Breast epithelium (tissue), 4 donors: ENCODE measurements at places on chromosomes 12 and 14.

- DNase-seq, result no peak
Observed at GRCh38 chr12:15201056-15201455, 20.2 kb downstream of the RERG start.

- no peak for DNase-seq
Observed at GRCh38 chr12:29578731-29579130, 81.2 kb upstream of the OVCH1 start.

DNA sequence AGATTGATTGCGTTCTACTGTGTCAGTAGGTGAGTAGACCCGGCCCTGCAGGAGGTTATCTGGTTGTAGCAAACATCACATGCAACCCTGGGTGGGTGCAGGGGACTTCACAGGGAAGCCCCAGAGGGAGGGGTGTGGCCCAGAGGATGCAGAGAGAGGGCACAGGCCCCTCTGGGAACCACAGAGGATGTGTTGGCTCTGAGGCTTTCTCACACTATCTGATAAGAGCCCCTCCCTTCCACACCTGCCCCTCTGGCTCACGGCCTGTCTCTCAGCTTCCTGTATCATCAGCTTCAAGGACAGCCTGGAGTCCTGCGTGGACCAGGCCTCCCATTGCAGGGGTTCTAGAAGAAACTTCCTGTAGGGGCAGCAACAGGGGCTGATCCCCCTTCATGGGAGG, 101.9 kb downstream of the RIN3 start:
- no peak for DNase-seq

GRCh38 chr14:49880267-49881064, 12.4 kb upstream of the ARF6 start:
- no peak for DNase-seq

DNA sequence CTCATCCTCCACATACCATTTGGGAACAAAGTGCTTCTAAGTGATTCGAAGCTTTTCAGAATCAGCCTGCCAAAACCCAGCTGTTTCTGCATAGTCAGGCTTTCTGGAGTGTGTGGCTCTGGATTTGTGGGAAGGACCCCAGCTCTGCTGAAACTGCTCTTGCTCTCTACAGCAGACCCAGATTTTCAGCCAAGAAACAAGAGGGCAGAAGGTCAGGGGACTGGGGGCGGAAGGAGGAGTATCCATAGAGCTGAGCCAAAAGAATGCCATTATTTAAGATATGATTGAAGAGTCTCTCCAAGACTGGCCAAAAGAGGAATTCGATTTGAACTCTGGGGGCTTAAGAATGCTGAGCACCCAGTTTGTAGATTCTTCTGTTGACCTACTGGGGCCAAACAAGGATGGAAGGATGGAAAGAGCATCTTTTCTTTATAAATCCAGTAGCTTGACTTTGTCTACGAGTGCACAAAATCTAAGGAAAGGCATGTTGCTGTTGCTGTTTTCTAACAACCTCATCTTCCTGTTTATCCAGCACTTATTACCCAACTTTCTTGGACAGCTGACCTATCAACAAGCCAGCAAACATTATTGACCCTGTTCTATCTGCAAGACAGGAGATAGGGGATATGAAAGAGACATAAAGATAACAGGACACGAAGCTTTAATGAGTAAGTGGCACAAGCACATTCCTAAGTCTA, 29.2 kb downstream of the FBLN5 start:
- no peak for DNase-seq

DNA sequence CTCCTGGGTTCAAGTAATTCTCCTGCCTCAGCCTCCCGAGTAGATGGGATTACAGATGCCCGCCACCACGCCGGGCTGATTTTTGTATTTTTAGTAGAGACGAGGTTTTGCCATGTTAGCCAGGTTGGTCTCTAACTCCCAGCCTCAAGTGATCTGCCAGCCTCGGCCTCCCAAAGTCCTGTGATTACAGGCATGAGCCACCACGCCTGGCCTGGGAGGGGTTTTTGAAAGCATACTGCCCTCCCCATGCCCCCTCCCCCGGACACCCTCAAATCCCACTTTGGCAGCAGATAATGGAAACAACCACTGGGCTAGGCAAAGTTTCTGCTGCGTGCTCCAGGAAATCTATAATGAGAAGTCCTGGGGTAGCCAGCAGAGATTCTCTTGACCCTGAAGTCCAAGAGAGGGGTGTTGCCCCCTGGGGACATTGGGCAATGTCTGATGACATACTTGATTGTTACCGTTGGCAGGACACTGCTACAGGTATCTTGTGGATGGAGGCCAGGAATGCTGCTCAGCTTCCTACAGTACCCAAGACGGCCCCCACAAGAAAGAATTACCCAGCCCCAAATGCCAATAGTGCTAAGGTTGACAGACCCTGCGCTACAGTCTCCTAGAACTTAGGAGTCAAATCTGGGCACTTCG, 18.7 kb upstream of the FBXO21 start:
- no peak for DNase-seq

DNA sequence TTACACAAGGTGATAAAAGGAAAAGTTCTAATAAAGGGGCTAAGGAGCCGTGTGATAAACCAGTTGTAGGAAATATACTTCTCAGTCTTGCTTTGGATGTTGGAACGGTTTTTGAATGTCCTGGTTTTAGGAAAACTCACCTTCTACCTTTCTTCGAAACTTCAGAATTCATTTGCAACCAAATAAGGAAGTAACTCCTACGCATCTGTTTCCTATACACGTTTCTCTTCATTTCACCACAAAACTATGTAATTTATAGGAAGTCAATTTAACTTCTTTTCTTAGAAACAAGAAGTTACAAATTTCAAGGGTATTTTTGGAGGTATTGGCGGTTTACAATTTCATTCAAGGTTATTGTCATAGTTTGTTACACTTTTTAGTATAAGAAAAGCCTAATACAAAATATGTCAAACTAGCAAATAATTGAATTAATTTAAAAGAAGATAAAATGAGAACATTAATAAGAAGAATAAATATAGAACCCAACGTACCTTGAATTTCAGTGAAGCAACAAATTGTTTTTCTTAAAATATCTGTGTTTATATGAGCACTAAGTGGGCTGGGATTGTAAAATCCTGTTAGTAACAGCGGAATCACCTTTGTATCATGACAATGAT, 33.2 kb upstream of the CD69 start:
- no peak for DNase-seq

- DNase-seq, result no peak
Observed at GRCh38 chr12:13060581-13060980, 16.4 kb downstream of the FAM234B start.

DNA sequence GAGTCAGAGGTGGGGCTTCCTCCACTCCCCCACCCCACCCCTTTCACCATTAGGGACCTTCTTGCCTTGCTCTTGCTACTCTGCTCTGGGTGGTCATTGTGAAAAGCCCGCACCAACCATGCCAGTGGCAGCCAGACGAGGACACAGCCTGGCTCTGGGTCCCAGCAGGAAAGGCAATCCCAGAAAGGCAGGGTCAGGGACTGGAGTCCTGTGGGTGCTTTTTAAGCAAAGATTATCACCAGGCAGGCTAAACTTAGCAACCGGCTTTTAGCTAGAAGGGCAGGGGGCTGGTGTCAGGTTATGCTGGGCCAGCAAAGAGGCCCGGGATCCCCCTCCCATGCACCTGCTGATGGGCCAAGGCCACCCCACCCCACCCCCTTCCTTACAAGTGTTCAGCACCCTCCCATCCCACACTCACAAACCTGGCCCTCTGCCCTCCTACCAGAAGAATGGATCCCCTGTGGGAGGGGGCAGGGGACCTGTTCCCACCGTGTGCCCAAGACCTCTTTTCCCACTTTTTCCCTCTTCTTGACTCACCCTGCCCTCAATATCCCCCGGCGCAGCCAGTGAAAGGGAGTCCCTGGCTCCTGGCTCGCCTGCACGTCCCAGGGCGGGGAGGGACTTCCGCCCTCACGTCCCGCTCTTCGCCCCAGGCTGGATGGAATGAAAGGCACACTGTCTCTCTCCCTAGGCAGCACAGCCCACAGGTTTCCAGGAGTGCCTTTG, 1.2 kb upstream of the GAPDH start:
- DNase-seq, result peak; percentile 75

- peak; percentile 27 for DNase-seq
Observed at GRCh38 chr12:1527789-1528188, 66.6 kb downstream of the FBXL14 start.

DNA sequence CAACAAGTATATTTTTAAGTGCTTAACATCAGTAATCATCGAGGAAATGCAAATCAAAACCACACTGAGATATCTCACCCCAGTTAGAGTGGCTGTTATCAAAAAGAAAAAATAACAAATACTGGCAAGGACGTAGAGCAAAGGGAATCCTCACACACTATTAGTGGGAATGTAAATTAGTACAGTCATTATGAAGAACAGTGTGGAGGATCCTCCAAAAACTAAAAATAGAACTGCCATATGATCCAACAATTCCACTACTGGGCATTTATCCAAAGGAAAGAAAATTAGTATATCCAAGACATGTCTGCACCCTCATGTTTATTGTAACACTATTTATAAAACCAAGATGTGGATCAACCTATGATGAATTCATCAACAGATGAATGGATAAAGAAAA, 149.0 kb upstream of the PWP1 start:
- no peak for DNase-seq

DNA sequence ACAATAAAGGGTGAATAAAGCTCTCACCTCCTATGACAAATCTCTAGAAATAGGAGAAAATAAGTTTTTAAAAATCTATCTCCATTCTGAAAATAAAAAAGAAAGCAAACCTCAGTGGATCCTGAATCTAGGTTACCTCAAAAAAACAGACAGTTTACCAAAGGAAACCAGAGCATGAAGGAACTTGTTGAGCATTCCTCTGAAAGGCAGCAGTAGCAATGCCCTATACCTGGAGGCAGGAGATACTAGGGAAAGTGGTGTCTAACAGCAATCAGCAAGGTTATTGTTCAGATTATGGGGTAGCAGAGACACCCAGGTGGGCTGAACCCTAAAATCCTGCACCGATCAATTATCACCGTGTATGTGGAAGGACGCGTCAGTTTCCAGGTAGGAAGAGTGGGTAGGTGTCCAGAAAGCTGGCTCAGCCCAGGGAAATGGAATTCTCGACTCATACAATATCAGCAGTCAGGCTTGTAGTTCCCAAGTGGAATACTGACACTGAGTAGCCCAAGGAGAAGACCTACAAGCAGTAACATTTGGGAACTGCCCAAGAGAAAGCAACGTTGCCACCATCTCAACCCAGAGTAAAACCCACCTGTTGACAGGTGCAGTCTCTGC, 128.3 kb downstream of the ST8SIA1 start:
- no peak for DNase-seq

DNA sequence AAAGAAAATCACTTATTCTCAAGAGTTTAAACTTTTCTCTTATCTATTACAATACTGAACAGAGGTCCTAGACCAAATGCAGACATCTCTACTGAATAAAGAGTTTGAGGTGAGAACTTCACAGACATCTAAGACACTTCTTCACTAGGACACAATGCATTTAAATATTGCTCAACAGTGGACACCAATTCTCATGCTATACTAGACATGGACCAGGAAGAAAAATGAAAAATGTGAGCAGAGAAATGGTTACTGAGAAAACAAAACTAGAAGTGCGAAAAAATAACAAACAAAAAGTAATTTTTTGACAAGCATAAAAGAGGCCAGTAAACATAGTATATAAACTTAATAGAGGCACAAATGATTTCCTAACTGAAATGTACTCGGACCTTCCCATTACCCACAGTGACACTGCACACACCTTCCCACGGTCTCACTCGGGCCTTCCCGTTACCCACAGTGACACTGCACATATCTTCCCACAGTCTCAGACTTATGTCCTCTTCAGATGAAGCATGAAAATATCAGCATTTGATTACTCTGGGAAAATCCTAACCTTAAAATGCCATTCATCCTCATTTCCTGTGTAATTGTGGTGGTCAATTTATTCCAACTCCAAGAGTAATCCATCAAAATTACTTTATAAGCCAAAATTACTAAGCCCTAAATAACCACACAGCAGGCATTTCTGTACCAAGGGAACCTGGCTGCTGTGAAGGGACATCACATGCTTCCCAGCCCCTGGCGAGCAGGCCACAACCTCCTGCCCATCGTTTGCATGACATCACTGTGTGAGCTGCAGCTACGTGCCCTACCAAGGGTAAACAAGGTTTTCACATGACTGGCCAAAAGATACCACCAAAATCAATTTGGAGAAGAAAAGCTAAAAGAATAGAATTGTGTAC, 6.4 kb downstream of the SLC15A4 start:
- DNase-seq, result peak; percentile 53

GRCh38 chr12:6377667-6377994, 2.3 kb upstream of the SCNN1A start:
- DNase-seq, result no peak

- no peak for DNase-seq
Observed at GRCh38 chr14:56341766-56342493, 223.7 kb downstream of the PELI2 start.

DNA sequence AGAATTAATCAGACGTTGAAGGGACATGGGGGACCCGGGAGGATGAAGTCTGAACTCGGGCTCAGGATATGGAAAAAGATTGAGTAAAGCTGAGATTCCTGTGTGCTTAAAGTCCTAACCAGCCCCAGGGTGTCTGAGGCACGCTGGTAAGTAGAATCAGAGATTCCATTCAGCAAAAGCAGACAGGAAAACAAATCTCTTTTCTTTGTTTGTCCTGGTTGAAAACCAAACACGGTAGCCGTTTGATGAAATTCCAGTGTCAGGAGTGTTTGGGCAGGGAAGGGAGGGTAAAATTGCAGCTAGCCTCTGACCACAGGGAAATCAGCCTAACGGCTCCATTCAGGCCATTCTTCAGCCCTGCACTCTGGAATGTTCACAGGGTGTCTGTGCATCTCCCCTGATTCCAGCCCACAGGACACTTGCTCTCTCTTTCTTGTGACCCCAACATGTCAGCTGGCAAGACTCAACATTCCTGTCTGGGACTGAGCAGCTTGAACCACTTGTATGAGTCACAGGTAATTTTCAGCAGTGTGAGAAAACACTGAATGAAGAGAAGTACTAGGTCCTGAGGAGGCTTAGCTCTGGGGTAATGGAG, 31.0 kb downstream of the NINJ2 start:
- DNase-seq, result no peak

- DNase-seq, result peak; percentile 77
Observed at GRCh38 chr12:105820429-105821125, 318.2 kb downstream of the NUAK1 start.

DNA sequence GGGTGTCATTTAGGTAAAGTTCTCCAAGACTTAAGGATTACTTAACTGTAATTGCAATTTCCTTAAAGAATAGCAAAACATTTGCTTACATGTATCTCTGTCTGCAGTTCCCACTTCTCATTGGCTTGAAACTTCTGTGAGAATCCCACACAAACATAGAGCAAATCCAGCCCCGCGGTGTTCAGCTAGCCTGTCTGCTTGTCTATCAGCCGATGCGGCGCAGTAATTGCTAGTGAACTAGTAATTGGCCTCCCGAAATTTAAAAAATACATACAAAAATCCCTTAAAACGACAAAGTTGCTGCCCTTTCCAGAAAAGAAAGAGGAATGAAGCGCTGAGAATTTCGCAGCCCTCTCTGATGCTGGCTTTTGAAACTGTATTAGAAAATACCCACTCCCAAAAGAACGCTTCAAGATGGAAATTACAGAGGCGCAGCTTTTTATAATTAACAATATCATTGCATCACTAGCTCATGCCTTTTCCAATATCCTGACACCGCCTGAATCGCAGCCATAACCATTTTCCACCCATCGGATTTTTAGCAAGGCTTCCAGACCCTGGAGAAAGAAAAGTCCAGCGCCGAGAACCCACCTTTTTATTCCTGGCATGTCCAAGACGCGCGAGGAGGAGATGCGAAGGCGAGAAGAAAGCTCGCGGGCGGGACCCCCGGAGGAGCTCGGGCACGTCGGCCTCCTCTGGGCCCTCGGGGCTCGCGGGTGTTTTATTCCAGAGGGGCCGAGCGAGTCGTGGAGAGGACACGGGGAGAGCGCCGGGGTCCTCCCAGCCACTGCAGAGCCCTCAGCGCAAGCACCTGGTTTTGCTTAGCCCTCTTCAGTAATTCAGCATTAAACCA, 646 bp downstream of the FBLN5 start:
- DNase-seq, result no peak

- DNase-seq, result no peak
Observed at GRCh38 chr14:101960225-101960624, 4.1 kb upstream of the DYNC1H1 start.
